HS-27A (cell line): ENCODE measurements at places on chromosomes 5 and 9.

DNA sequence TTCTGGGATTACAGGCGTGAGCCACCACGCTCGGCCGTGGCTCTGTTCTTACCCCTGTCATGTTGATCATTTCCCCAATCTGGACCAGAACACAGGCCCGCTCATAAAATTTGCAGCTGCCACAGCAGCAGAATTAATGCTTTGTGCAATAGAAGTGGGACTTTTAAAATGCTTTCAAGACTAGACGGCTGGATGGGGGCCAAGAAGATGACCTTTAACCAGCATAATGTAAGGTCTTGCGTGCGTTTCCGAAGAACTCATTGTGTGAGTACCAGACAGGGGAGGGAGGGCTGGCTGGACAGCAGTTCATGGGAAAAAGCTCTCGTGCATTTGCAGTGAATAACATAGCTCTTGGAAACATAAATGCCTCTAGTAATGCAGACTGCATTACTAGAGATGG is 3.5 kb upstream of the WDR38 start:
- DNase-seq = no peak

DNA sequence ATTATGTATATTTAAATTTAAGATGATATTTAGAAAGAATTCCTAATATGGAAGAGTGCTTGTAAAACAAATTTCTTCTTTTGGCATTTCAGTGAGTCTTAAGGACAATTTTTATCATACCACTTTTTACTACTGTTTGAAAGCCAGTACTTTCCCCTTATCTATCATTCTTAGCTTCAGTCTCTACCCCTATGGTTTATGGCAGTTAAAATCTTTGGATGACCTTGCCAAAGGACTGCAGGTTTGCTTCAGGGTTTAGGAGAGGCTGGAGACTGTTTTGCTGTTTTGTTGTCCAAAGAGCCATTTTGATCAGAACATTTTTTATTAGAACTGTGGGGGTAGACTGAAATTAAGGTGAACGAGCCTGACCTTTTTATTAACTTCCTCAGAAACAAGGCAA is 30.8 kb downstream of the SLC38A9 start:
- DNase-seq = no peak

- DNase-seq = no peak
These were observed 180.8 kb downstream of the RASEF start for GRCh38 chr9:82882138-82882537.

DNA sequence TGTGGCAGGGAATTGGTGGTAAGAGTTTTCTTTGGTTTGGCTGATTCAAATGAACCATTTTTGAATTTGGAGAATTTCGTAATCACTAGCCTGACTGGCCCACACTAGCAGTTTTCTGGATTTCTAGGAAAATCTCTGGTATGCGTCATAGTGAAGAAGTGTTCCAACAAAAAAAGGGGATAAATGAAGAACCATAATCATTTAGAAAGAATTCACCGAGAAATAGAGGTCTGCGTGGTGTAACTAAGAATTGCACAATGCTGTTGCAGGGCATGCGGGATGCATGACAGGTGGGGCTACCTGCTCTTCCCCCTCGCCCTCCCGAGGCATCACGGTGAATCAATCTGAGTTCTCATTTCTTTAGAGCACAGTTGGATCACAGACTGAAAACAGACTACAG is 232.3 kb upstream of the PAPPA start:
- DNase-seq = no peak

DNA sequence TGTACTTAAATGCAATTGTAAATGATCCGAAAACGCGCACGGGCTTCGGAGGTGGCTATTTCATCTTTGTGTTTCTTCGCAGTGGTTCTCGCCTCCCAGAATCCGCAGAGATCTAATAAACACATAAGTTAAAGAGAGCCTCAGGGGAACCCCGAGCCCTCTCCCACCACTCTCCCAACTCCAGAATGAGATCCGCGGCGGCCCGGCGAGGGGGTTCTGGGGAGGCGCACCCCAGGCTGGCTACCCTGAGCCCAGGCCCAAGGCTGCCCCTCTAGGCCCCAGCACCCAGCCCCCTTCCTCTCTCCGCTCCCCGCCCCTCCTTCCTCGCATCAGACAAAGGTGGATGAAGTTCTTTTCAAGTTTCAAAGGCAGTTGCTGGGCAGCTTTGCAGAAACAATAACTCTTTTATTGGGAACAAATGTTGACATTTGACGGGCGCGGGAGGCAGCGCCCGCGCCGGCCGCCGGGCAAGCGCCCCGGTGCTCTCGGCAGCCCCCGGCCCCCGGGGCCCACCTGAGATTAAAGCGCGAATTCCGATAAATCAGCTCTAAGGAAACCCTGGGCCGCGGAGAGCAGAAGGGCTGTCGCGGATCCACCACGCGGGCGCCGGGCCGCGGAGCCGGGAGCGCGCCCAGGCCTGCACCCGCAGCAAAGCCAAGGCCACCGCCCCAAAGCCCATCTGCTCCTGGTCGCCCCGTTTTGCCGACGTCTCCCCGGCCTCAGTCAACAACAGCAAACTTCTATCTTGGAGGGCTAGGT is 8.4 kb downstream of the IRX2 start:
- DNase-seq = no peak
